ENCODE measurements at places on chromosomes 2 and 18.

DNA sequence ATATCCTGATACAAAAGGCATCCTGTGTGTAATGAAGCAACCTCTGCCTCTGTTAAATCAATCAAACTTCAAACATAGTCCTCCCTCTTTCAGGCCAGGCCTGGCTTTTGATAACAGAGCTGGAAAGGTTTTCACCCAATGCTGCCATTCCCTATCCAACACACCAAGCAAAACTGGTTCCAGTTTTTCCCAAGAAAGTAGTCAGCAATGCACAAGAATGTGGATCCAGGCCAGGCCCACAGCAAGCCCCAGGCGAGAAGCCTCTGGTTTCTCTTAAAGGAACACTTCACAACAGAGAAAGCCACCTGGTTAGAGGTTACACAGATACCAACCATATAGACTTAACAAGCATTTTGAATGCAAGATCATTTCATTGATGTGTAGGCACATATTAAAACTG lies 49.2 kb upstream of the CCDC150 start:
- no peak for DNase-seq

GRCh38 chr2:205684871-205685313 lies 2.6 kb downstream of the NRP2 start:
- no peak for DNase-seq

DNA sequence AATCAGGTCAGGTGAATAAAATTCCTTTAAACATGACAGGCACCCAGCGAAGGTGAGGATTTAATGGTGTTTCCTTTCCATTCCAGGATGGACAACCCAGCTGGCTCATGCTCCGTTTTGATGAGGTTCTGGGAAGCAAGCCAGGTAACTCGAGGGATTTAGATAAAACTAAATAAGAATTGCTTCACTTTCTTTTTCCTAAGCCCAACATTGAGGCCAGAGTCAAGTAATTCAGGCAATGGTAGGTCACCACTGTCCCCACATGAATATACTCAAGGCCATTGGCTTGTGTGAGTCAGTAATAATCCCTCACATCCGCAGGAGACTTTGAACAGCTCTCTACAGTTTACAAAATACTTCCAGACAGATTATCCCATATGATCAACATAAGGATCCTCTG lies 16.2 kb upstream of the LRATD1 start:
- DNase-seq, result no peak

GRCh38 chr2:197798187-197798586 lies 6.2 kb upstream of the PLCL1 start:
- no peak for DNase-seq

DNA sequence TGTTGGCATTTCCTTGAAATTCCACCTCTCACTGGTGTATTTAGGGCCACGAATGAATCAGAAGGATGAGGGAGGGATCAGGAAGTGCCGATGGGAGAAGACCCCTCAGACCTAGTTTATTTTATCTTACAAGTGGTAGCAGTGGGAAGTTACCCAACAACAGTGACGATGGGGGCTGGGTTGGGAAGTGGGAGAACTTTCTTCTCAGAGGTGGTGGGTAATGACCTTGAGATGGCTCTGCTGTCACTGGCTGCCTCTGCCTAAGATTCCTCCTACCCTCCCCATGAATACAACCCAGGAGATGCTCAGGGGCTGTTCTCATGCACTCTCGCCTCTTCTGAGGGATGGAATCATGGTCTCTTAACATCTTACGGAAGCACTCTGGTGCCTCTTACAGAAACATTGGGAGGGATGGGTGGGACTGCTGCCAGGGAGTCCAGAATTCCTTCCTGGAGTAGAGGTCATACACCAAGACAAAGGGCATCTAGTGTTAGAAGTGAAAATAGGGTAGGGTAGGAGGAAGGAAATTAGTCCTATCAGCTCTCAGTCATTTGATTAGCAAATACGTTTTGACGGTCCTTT lies 58.5 kb upstream of the TXNDC2 start:
- no peak for DNase-seq

DNA sequence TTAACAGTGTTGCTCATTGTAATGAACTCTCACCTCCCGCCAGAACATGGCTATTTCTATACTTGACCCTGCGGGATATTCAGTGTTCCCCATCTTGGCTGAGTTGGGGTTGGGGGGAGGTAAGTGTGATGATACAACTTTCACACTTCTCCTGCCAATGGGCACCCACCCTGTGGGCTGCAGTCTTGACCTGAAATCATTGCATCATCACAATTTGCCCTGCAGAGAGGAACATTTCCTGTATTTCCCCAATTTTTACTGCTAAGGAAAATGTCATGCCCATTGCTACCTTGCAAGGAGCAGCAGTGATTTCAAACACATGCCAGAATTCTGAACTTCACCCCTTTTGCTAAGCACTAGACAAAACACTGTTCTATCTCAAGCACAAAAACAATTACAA lies 92.1 kb downstream of the ADD2 start:
- DNase-seq, result no peak

- DNase-seq, result no peak
Measured at GRCh38 chr2:200127848-200128247, 172.5 kb downstream of the MAIP1 start.

GRCh38 chr2:98013407-98014042 lies 17.8 kb upstream of the TMEM131 start:
- peak; percentile 41 for DNase-seq

GRCh38 chr18:43180814-43181213 lies 65.3 kb upstream of the RIT2 start:
- no peak for DNase-seq

GRCh38 chr2:18552351-18553077 lies 7.9 kb downstream of the RDH14 start:
- DNase-seq, result no peak

DNA sequence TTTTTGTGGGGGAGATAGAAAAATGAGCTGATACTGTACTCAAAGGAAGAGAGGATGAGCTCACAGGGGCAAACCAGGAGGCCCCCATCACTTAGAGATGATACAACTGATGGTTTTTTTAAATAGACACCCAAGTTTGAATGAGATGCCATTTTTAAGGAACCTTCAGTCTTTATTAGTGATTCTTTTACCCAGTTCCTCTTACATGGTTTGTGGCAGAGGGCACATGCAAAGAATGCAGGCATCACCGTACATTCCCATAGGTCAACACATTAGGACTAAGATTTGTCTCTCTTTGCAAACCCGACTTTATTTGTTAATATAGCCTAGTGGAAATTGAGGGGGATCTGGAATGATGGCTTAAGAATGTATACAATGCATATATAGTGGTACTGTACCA lies 250.9 kb downstream of the ASXL3 start:
- DNase-seq, result no peak

GRCh38 chr2:106857882-106858478 lies 28.0 kb downstream of the ST6GAL2 start:
- DNase-seq, result no peak

GRCh38 chr18:58180738-58181353 lies 136.8 kb downstream of the NEDD4L start:
- peak; percentile 75 for DNase-seq
